T-helper 17 cell (primary cell): ENCODE measurements at places on chromosomes 11 and 22.
A peak's percentile ranks its signal among the peaks of the same experiment; 100 is the strongest.

DNA sequence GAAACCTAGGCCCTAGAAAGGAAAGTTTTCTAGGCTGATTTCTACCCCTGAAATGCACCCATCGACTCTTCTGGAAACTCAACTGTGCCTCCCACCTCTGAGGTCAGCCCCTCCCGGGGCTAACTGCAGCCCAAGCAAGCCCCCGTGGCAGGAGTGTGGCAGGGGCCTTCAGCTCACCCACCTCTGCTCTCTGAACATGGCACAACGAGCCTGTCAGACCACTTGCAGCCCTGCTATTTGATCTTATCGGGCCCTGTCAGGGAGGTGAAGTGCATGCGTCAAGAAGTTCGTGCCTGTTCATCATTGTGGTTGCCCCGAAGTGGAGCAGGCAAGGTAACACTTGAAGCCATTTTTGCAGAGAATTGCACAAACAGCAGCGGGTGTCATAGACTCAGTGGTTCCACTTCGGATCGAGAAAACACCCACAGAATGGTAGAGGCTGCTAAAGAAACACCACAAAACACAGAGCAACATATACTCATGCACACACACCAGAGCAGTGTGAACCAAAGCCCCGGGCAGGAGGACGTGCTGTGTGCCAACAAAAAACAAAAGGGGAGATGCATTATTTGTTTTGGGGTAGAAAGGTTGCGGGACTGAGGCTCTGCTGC, 262.7 kb downstream of the ETS1 start:
- peak; percentile 66 for DNase-seq

DNA sequence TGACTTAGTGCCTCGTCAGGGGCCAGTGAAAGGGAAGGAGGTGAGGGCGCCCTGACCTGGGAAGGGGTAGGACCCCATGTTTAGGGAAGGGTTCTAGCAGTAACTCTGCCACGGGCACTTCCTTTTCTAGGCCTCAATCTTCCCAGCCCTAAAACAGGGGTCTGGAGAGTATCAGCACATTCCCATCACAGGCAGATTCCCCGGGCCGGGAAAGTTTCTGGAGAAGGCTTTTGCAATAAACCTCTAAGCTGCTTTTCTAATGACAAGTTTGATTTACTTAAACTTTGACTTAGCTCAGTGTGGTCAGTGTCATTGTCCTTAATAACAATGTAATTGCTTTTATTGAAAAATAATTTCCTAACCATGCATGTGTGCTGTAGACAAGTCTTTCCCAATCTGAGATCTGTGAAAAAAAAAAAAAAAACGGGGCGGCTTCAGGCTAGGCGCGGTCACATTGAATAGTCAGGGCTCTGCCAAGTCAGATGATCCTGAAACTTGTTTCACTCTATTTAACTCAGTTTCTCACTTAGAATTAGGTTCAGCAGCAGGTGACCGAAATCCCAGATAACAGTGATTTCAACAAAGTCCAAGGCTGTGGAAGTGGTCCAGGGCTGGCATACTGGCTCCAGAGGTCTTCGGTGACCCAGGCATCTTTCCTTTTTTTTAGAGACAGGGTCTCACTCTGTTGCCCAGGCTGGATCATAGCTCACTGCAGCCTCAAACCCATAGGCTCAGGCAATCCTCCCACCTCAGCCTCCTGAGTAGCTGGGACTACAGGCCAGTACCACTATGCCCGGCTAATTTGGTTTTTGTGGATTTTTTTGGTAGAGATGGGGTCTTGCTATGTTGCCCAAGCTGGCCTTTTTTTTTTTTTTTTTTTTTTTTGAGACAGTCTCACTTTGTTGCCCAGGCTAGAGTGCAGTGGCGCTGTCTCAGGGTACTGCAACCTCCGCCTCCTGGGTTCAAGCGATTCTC, 19.5 kb upstream of the TAB1 start:
- DNase-seq: no peak

GRCh38 chr11:36791957-36792356, 193.9 kb upstream of the RAG2 start:
- no peak for DNase-seq

DNA sequence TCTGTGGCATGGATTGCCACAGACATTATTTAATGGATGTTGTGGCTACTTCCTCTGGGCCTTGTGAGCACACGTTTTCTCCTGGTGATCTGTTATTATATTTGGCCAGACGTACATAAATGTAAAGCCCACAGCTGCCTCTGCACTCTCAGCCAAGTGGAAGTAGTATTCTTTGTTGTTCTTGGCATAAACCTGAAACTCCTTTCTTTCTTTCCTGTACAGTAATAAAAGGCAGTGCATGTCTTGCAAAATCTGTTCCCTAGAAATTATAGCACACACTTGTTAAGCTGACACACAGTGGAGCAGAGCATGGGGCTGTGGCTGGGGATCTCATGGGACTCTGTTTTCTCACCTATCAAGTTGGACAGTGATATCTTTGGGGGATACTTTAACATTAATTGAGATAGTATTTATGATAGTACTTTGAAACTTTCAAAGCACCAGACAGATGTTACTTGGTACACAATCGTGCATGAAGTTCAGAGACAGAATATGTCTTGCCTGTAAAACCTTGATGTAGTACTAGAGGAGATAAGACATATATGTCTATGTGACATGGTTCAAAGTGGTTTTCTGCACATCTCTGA, 20.9 kb downstream of the PANX1 start:
- no peak for DNase-seq

- DNase-seq: no peak
These were observed 300.1 kb downstream of the BUD13 start for GRCh38 chr11:116472651-116473050.

- DNase-seq: no peak
These were observed 4.2 kb upstream of the CHRDL2 start for GRCh38 chr11:74735365-74735928.

DNA sequence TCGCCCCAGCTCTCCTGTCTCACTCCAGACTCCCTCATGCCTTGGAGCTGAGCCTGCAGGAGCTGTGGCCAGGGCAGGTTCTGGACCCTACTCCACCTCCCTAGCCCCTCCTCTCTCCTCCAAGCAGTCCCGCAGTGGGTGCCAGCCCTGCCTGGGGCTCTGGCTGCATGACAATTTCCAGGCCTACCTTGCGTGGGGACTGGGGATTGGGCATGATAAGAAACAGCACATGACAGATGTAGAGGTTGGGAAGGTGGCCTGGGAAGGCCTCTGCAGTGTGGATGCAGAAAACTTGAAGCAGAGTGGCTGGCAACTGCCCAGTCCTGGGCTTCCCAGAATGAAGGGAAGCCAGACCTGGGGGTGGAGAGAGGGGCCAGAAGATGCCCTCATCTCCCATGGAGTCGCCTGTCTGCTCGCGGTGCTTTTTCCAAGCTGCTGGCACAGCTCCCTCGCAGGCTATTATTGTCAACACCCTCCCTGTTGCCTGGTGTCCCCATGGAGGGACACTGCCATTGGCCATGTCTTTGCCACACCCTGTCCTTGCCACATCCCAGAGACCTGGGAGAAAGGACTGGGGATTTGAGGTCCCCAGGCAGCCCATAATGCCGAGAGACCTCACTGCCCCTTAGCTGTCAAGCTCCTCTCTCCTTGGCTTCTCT, 48.9 kb upstream of the CDON start:
- DNase-seq: no peak

- no peak for DNase-seq
These were observed 5.0 kb upstream of the PTPMT1 start for GRCh38 chr11:47560426-47560825.

DNA sequence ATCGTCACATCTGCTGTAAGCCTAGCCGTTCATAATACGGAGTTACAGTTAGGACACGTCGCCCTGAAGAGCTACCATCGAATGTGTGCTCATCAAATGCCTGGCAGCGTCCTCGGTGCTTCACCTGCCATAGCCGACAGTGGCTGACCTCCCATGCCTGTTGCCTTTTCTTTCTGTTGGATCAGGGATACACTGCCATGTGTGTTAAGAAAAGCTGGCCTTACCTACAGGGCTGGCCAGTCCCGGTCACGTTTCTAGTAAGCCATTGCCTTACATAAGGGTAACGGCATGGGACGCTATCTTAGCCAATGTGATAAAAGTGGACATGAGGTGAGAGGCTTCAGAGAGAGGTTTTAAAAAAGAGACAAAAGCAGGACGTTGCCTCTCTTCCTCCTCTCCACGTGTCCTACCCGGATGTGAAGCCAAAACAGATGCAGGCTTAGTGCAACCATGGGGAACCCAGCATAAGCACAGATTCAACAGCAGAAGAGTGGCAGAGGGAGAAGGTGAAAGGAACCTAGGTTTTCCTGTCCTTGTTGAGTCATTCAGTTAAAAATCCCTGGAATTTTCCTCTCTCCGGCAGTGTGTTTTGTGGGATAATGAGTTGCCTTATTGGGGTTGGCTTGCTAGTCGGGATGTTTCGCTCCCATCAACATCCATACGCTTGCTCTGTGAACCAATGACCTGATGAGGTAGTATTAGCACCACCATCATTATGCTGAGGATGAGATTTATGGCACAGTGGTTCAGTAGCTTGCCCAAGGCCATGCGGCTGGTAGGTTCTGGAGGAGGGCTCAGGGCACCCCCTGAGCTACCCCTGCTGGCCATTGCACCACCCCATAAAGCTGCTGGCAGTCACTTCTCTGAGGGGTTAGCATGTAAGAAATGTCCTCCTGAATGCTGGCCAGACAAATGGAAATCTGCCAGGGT, 67.4 kb upstream of the B3GAT1 start:
- DNase-seq: no peak

DNA sequence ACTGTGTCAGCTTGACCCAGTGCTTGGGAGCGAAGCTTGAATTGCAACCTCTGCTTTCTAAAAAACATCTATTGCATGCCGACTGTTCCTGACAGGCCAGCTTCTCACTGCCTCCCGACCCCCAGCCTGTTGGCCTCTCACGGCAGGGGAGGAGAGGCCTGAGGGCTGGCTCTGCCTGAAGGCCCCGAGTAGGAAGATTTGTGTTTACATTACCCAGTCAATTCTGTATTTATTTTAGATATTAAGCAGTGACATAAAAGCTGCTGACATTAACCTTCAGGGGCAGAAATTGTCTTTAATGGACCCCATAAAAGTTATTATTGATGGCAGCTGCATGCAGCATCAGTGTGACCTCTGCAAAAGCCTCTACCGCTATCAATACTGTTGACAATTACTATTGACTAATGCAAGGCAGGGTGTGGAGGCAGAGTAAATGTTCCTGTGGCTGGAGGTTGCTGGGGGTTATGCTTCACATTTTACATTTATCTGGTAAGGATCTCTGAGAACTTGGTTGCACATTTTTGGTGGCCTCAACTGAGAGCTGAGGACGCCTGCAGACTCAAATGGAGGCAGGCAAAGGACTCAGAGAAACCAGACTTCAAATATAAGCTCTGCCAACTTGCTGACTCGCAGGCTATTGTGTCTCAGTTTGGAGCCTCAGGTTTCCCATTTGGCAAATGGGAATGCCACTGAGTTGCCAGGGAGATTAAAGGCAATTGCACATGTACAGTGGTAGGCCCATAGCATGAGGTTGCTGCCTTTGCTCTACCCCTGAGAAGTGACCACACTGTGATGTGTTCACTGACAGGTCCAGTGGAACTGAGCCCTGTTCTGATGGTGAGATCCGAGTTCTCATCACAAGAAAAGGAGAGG, 380.5 kb downstream of the TENM4 start:
- DNase-seq: no peak

GRCh38 chr11:123111465-123111864, 49.5 kb upstream of the HSPA8 start:
- DNase-seq: no peak

- no peak for DNase-seq
These were observed 4.6 kb upstream of the PGGHG start for GRCh38 chr11:284105-285020.

DNA sequence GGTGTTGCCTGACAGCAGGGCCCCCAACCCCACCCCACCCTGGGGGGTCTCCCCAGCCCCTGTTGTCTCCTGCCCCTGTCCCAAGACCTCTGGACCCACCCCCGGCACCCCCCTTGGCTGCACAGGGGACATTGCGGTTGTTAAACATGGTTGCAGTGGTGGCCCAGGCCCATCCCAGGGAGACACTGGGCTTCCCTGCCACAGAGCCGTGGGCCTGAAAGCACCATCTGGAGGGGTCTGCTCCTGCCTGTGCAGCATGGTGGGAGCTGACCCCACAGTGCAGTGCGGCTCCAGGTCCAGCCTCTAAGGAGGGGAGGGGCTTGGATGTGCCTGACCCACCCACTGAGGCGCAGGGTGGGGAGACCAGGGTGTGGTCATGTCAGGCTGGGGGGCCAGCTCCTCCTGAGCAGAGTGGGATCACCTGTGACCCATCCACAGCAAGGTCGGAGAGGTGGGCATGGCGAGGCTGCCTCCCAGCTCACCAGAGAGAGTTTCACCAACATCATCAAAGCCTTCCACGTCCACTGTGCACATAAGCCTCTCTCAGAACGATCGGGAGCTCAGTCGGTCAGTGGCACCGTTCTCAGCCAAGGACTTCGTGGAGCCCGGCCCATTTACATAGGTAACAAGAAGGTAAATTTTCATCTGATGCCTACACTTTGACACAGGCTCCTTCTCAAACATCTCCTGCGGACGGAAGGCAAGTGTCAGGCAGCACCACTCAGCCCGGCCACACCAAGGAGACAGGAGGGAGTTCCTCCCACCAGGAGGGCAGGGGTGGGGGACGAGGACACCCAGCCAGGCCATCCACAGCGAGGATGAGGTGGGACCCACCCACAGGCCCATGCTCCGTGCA, 201.1 kb downstream of the BRD1 start:
- no peak for DNase-seq

GRCh38 chr22:24107661-24108060, 73.6 kb upstream of the SUSD2 start:
- DNase-seq: no peak

- no peak for DNase-seq
These were observed 14.8 kb upstream of the FAM168A start for GRCh38 chr11:73612601-73613140.
